ENCODE measurements at places on chromosomes 1 and 21.

- DNase-seq: no peak
Observed at GRCh38 chr21:45153358-45154318, 79.3 kb downstream of the ADARB1 start.

DNA sequence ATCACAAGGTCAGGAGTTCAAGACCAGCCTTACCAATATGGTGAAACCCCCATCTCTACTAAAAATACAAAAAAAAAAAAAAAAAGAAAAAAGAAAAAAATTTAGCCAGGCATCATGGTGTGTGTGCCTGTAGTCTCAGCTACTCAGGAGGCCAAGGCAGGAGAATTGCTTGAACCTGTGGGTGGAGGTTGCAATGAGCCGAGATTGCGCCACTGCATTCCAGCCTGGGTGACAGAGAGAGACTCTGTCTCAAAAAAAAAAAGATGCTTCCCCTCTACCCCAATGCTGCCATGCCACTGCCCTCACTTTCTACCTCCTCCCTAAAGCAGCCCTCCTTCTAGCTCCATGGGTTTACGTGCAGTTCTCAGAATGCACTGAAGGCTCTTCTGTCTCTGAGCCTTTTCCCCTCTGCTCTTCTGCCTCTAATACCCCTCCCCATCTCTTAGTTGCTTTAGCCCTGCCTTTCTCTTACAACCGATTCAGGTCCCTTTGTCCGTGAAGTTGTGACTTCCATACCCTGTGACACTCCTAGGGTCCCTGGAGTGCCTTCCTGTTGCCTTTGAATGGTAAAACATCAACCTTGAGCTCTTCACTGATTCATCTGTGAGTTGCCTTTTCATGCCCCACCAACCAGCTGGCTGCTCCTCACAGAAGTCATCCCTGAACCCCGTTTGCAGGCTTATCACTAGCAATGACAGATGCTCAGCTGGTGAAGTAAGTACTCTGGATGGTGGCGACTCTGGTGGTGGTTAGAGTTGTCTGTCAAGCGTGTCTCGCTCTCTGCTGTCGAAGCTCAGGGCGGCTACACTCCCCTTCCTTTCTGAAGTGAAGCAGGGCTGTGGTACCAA, 234.9 kb downstream of the RHOU start:
- DNase-seq: no peak

GRCh38 chr1:200903793-200904192, 9.1 kb downstream of the INAVA start:
- DNase-seq: peak; percentile 27

- no peak for DNase-seq
Observed at GRCh38 chr1:45035631-45036301, 23.7 kb downstream of the UROD start.

DNA sequence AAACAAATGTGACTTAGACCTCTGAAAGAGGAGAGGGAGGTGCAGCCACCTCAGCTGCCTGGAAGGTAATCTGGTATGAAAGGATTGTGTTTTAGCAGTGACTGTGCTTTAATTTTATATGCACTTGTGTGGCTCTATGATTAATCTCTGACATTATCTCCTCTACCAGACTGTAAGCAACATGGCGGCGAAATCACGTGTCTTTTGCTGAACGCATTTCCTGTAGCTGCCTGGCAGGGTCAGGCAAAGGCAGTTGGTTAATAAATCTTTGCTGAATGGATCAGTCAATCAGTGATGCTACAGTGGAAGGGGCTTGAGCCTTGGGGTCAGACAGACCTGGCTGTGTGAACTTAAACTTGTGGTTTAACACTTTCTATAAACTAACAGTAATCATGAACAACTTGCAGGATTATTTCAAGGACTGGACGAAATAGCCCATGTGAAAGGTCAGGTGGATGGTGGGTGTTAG, 96.9 kb downstream of the ADSS2 start:
- DNase-seq: no peak

- no peak for DNase-seq
Observed at GRCh38 chr1:96474985-96475743, 246.4 kb upstream of the PTBP2 start.

DNA sequence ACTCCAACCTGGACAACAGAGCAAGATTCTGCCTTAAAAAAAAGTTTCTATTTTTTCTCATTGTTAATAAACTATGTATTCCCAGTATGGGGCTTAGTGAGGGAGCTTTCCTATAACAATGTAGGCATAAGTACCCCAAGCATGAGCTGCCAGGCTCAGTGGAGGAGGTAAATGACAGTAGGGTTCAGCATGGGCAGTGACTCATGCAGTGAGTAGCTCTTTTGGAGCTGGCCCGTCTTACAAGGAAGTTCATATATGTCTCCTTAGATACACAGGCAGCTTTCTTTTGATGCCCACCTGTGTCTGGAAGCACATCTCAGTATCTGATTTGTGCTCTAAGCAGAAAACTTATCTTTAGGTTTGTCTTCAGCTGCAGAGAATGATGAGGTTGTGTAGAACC, 57.9 kb downstream of the ZNF678 start:
- no peak for DNase-seq

DNA sequence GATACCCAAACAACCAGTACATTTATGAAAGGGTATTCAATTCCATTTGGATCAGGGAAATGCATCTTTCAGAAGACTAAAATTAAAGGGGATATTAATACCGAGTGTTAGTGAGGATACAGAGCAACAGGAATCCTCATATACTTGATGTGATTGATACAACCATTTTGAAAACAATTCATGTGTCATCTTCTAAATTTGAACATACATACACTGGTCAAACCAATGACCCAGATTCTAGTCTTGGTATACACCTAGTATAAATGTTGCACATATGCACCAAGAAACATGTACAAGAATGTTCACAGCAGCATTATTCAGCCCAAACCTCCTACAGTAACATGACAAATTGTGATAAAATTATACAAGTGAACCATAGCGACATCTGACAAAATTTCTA, 58.6 kb downstream of the ZNF644 start:
- DNase-seq: no peak

GRCh38 chr21:21688889-21689288, 690.7 kb downstream of the NCAM2 start:
- DNase-seq: no peak

DNA sequence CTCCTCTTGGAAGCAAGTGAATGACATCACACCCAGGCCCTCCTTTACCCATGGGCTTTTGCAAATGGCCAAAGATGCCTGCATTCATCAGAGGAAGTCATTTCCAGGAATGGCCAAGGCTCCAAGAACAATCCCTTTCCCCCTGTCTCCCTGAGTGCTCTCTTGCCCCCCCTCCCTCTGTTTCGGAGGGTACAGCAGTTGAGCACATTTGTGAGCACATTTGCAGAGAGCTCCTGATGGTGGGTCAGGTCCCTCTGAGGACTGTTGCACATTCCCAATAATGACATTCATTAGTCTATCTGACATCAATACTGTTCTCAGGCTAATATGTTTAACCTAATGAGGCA, 113.4 kb downstream of the MATN1 start:
- DNase-seq: no peak

- peak; percentile 87 for DNase-seq
Observed at GRCh38 chr1:175818929-175819328, 75.5 kb upstream of the TNR start.

DNA sequence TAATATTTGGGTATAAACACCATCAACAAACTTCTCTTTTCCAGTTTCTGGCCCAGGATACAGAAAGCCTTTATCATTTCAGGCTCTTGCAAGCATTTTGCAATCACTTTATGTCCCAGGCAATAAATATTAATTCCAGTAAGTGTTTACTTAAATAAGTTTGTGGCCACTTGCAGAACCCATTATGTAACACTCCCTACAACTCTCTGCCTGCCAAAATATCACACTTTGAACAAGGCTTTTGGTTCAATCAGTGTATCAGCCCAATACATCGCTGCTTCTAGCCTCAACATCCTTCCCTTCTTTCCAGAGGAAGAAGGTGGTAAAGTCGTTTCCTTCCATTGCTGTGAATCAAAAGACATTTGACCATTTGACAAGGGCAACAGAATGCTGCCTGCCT, 203.0 kb upstream of the USP25 start:
- no peak for DNase-seq

DNA sequence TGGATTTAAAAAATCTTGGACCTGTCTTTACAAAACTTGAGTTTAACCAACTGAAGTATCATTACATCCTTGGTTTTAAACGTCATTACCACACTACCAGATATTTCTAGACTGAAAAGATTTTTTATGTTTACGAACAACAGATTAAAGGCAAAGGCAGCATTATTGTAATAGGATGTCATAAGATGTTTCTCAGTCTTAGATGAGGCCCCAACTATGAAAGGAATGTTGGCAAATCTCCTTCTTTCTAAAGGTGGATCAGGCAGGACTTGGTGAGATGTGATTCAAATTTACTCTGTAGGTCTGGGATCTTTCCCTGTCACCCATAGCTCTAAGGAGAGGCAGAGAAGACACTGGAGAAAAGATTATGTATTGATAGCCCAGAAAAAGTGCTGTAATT, 417.9 kb downstream of the PTBP2 start:
- DNase-seq: no peak

- no peak for DNase-seq
Observed at GRCh38 chr1:151729157-151729965, 8.0 kb downstream of the RIIAD1 start.
